NCI-H2171 (cell line): ENCODE measurements at places on chromosomes 12 and 14.

GRCh38 chr14:74425525-74426201 lies 347 bp downstream of the SYNDIG1L start:
- no peak for DNase-seq

DNA sequence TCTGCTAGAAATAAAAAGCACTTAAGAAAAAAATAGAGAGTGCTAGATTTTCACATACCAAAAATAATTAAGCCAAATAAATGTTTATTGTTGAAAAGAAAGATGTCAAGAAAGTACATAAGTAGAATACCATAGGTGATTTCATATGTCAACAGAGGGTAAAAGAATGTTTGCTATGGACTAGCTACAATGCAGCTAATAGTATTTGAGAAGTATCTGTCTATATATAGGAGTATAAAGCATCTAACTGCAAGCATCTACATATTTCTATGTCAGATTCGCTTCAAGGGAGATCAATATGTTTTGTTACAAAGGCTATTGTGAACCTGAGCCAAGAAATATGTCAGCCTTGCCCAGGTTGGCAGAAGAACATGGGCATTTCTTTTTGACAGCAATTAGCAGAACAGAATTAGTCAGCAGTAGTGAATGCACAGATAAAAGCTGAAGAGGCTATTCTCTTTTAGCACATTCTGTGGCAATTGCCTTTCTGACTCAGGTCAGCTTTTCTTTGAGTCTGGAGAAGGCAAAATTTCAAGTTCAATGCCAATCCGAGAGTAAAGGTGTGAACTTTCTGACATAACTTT lies 140.1 kb downstream of the ALG10B start:
- DNase-seq, result no peak

- DNase-seq, result no peak
Measured at GRCh38 chr14:64721899-64722298, 17.7 kb downstream of the PLEKHG3 start.

DNA sequence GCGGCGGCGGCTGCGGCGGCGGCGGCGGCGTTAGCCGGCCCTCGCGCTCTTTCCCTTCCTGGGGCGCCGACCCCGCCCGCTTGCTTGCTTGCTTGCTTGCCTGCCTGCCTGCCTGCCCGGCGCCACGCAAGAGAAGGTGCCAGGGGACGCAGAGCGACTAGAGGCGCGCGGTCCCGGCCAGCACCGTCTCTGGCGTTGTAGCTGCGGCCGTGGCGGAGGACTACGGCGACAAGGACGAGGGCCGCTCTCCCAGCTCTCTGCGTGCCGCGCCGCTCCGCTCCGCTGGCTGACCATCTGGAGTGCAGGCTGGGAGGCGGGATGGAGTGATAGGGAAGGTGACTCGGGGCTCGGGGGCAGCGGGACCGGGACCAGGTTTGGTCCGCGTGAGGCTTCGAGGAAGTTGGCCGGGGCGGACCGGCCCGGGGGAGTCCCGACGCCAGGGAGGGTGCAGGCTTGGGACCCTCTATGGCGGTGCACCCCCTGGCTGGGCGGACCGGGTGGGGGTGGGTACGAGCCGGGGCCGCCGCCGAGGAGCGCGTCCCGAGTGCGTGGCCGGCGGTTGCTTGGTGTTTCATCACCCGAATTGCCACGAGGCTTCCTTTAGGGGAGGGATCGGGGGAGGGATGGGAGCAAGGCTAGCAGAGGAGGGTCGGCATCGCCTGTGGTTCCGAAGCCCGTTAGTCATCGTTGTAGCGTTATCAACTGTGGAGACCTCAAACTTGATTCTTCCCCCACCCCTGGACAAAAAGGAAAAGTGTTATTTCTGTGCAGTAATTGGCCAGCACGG lies 471 bp downstream of the XPOT start:
- peak; percentile 35 for DNase-seq

- DNase-seq, result no peak
Measured at GRCh38 chr12:27260746-27261145, 16.7 kb downstream of the STK38L start.

DNA sequence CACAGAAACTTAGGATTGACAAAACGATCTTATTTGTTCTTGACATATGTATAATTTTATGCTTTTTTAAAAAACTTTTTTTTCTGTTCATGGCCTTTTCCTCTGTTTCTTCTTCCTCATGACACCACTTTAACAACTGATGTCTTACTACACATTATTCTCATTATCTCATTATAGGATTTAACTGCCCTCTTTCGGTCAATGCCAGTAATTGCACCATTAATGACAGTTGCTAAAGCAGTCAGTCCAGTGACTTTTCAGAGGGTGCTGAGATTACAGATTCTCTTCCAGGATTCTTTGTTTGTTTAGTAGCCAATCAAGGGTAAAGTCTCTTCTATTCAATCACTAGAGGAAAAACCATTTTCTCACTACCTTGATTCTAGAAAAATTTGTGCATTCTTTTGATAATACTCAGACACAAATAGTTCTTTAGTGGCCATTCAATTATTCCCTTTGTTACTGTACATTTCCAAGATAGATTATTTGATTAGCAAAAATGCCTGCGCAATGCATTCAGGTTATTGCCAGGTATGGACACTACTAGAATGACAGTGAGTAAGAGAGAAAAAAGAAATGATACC lies 50.1 kb downstream of the KLRG1 start:
- peak; percentile 11 for DNase-seq

DNA sequence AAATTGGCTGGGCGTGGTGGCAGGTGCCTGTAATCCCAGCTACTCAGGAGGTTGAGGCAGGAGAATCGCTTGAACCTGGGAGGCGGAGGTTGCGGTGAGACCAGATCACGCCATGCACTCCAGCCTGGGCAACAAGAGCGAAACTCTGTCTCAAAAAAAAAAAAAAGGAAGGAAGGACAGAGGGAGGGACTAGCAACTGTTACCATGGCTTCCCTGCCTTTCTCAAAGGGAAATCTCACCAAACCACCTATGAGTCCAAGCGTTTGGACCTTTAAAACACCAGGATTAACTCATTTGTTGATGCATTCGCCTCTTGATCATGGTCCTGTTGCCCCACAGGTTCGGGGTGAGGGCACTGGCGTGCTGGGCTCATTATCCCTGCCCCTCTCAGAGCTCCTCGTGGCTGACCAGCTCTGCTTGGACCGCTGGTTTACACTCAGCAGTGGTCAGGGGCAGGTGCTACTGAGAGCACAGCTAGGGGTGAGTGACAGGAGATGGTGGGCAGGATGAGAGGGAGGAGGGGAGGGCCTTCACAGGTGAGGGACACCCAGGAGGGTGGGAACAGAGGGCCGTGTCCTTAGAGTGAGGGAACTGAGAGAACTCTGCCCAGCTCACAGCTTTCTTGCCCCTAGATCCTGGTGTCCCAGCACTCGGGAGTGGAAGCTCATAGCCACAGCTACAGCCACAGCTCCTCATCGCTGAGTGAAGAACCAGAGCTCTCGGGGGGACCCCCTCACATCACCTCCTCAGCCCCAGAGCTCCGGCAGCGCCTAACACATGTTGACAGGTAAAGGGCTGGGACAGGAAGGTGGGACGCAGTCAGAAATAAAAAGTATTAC lies 10.2 kb upstream of the MYL6B start:
- no peak for DNase-seq

GRCh38 chr14:66511849-66512248 lies 3.9 kb downstream of the GPHN start:
- no peak for DNase-seq

- DNase-seq, result no peak
Measured at GRCh38 chr12:126067626-126068329, 1002.5 kb downstream of the AACS start.

DNA sequence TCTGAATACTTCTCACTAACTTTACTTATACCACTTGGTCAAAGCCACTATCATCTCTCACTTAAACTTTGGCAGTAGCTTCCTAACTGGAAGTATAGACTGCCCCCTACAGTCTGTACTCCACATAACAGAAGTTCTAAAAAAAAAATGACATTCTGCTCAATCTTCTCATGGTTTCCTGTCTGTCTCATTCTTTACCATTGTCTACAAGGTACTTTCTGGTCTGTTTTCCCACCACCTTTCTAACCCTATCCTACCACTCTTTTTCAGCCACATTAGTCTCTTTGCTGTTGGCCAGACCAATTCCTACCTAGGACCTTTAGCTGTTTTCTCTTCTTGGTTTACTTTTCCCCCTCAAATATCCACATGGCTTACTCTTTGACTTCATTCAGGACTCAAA lies 14.7 kb downstream of the CPSF6 start:
- DNase-seq, result no peak

GRCh38 chr12:96402061-96402460 lies 1.8 kb upstream of the CDK17 start:
- no peak for DNase-seq

GRCh38 chr12:17456486-17456885 lies 633.5 kb downstream of the RERGL start:
- no peak for DNase-seq

GRCh38 chr14:90384543-90384911 lies 12.3 kb upstream of the CALM1 start:
- DNase-seq, result no peak

- DNase-seq, result no peak
Measured at GRCh38 chr14:76715101-76715500, 46.2 kb upstream of the VASH1 start.

GRCh38 chr12:130702966-130703732 lies 12.9 kb downstream of the RIMBP2 start:
- no peak for DNase-seq

DNA sequence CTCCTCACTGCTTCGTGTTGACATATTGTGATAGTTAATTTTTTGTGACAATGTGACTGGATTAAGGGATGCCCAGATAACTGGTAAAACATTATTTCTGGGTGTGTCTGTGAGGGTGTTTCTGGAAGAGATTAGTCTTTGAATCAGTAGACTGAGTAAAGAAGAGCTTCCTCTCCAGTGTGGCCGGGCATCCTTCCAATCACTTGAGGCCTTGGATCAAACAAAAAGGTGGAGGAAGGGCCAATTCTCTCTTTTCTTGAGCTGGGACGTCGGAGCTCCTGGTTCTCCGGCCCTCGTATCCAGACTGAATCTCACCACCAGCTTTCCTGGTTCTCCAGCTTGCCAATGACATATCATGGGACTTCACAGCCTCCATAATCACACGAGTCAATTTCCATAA lies 240.4 kb downstream of the CHST11 start:
- DNase-seq, result no peak

- DNase-seq, result no peak
Measured at GRCh38 chr12:77500089-77500488, 330.6 kb upstream of the NAV3 start.

- DNase-seq, result peak; percentile 56
Measured at GRCh38 chr12:130715150-130715997, 725 bp downstream of the RIMBP2 start.

DNA sequence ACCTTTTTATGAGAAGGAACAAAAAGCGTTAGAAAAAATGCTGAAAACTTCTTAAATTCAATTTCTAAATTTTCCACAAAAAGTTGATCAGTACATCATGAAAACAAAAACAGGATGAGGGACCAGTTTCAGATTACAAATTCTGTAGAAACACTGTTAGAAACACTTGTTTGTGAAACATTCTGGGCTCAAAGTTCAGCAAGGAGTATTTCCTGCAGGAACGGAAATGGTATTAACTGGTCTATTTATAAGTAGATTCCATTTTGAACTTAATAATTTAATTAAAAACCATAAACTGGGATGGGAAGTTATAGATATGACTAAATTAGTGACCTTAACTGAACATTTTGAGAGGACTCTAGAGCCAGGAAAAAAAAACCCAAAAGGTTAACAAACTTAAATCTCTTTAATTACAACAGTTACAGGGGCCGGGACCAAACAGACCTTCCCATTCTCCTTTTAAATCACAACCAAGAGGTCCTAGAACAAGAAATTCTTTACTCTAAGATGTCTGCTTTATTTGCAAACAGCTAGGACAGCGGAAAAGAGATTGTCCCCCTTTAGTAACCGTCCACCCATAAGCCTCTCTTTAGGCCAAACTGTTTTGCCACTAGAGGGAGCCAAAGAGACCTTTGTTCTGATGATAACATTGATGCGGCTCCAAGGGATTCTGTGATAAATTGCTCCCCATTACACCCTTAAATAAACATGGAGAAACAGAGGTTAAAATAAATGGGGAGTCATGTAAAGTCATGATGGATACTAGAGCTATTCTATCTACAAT lies 69.0 kb upstream of the RERGL start:
- DNase-seq, result peak; percentile 6

DNA sequence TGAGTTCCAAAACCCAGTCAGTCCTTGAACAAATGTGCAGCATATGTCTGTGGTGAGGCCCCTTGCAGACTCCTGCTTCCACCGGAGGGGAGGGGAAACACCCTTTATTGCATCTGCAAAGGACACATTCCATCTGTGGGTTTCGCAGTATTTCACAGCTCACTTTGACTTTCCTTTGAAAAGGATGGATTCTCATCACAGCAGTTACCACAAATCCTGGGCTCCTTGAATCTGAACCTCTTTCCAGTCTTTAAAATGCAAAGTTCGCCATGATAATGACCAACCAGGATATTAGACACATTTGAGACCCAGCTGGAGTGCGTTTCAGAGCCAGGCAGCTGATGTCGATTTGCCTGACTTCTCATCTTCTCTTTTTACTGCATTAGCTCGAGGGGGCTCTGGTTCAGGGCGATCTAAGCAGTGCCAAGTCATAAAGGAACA lies 242.4 kb downstream of the SLC15A4 start:
- no peak for DNase-seq

DNA sequence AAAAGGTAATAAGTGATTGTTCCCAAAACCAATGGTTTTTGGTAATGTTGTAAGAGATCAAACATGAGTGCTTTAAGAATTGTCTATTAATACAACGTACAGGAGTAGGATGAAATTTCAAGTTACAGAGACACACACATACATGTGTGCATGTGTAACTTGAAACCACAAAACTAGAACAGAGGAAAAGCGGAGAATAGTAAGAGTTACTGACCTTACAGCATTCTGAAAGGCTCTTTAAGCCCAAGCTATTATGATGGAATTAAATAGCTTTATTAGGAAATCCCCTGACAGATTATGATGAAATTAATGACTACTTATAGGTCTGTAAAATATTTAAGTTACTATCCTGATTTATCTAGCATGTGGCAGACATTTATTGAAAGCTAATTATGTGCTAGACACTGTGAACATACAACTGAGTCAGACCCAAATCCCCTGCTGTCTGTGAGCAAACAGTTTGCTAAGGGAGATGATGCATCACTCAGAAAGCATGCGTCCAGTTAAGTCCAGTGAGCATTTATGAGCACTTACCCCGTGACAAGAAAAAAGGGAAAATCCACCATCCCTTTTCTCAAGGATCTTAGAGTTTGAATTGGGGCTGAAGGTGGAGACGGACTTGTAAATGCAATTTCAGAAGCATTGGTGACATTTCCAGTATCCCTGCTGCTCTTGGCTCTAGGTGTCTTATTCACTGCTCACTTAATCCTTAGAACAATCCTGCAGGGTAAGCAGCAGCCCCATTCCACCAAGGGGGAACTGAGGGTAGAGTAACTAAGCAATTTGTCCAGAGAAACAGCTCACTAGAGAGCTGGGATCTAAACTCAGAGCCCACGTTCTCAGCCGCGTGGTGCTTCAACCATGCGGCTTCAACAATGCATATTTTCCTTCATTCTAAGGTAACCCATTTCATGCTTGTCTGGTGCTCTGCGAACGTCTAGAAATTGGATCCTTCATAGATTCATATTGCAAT lies 117.4 kb downstream of the EML1 start:
- DNase-seq, result no peak
